Nucleus accumbens (tissue), 56 donors: ENCODE measurements at places on chromosomes 1 and 21.

DNA sequence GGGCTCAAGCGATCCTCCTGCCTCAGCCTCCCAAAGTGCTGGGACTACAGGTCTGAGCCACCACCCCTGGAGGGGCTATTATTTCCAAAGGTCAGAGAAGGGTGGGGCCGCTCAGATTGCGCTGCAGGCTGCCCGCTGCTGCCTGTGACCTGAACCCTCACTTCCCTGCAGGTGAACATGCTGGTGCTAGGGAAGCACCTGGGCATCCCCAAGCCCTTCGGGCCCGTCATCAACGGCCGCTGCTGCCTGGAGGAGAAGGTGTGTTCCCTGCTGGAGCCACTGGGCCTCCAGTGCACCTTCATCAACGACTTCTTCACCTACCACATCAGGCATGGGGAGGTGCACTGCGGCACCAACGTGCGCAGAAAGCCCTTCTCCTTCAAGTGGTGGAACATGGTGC, 8.6 kb upstream of the PADI6 start:
- no peak for DNase-seq

- peak; percentile 34 for DNase-seq
These were observed 57.0 kb downstream of the SLC22A15 start for GRCh38 chr1:116033322-116033721.

GRCh38 chr1:186618401-186619170, 61.6 kb downstream of the PTGS2 start:
- no peak for DNase-seq

DNA sequence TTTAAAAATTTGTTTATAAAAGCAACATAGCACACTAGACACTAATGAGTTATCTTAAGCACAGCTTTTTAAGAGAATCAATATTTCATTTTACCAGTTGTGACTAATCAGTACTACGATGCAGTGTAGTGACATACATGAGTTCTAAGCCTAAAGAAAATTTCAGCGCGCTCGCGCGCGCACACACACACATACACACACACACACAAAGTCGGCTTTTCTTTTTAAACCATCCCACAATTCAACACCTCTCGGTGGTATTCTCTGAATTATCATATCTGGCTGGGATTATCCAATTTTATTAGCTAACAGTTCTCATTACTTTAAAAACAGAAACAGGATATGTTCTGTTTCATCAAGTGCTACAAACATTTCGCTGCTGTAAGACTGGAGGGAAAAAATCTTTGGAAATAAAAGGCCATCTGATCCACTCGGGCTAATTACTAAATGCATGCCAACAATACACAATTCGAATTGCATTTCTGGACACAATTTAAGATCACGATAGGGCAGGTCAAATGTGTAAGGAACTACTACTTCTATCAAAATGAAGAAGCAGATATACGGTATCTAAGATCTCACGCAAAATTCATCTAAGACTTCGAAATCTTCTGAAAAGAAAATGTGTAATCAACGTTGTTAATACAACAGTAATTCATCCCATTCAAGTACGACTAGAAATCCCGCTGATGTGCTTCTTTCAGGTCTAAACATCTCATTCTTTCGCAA, 1.2 kb downstream of the TUT4 start:
- DNase-seq = peak; percentile 4

GRCh38 chr1:90768826-90769225, 51.7 kb upstream of the BARHL2 start:
- no peak for DNase-seq

DNA sequence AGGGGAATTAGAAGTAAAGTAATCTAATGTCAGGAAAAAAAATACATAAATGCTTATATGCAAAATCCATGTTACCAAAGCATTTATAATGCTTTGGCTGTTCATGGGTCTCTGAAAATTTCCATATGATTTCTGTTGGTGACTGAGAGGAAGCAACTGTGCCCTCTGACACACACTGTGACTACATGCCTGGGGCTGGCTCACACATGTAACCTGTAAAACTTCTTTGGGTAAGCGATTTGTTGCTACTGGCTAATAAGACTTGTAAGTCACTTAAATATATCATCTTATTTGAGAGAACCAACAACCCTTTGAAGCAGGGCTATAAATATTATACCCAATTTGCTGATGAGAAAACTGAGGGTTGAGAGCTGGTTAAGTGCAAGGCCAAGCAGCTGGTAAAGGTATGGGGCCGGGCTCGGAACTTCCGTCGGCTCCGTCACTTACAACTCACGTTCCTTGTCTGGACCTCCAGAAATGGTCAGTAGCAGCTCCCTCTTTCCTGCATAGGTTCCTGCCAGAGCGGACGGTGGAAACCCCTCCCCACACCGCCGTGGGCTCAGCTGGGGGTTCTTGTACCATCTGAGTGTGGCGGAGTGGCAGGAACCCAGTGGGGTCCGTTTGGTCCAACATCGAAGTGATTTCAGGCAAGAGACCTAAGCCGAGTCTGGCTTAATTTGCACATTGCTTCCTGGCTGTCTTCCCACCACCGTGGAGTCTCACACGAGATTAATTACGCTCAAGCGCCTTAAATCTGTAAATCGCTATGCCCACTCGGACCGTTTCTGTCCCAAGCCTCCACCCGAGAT, 714 bp downstream of the DFFA start:
- DNase-seq = no peak

DNA sequence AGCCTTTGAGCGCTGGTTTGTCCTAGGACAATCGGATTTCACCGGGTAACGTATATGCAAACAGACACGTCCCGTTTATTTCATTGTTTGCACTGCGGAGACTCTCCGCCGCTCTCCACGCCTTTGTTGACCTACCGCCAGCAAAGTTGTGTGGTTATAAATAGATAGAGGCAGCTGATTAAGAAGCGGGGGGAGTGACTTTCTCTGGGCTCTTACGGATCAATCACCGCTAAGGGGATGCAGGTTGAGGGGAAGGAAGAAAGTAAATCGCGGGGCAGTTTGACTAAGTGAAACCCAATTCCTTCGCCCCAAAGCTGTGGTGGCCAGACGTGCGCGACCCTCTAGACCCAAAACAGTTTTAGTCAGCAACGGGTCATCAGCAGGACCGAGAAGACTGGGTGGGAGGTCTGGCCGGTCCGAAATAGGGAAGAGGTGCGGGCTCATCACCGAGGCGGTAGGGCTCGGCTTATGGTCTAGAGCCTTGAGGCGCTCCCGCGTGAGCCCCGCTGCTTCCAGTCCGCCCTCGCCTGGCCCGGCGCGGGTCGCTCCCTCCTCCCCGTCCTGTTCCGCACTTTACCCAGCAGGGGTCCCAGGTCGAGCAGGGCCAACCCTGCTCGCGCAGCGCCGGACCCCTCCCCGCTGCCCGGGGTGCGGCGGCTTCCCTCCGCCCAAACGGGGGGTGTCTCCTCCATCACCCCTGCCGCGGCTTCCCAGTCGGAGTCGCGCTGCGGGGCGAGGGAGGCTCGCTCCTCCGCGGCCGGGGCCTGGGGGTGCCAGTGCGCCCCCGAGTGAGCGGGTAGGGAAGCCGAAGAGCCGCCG, 120.8 kb upstream of the RRP15 start:
- no peak for DNase-seq

- no peak for DNase-seq
These were observed 203.4 kb upstream of the RAB4A start for GRCh38 chr1:229067546-229067945.
